A172 (cell line): ENCODE measurements at places on chromosomes 3 and 15.

GRCh38 chr15:83012076-83012426 is 612 bp upstream of the C15orf40 start:
- DNase-seq: no peak

- DNase-seq: no peak
These were observed 18.4 kb upstream of the NEK10 start for GRCh38 chr3:27387625-27388024.

DNA sequence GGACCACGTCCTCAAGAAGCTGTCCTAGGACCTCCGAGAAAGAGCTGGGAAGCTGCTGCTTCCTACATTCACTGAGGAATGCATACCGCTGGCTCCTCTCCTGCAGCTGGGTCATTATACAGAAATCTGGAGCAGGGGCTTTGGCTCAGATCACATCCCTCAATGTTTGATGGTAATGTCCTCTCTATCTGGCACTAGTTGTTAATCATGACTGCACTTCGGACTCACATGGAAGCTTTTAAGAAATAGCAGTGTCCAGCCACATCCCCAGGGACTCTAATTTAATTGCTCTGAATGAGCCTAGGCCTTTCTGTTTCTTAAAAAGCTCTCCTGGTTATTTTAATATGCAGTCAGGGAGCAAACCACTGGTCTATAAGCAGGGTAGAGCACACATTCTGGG is 25.7 kb upstream of the MYRIP start:
- no peak for DNase-seq

- no peak for DNase-seq
These were observed 945 bp upstream of the PLA2G4F start for GRCh38 chr15:42157381-42157780.

DNA sequence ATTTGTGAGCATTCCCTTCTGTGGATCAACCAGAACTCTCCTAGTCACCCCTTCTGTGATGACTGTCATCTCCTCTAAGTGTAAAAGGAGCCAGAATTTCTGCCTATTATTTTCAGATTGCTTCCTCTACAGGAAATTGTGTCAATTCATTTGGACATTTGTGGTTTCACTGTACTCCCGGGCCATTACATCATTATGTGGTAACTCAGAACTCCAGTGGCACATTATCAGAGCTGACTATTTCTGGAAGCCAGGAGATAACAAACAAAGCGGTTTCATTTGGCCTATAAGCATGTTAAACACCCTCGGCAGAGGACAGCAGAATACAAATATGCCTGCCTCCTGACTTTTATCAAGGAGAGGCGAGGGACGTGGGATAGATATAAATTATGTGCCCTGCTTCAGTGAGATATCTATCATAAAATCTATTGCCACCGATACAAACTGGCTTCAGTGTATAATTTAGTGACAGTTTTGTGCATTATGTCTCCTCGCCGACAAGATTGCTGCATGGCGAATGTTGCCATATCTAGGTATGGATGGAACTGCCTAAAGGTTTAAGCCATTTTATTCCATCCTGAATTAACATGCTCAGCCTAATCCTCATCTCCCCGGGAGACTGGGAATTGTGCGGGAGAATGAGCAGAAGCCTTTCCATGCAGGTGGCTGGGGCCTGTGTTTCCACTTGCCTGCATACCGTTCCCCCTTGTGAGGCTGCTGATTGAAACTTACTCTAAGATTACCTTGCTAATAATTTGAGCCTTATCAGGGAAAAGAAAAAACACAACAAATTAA is 193.4 kb upstream of the SEMA6D start:
- DNase-seq: no peak

GRCh38 chr3:197713477-197713822 is 23.3 kb downstream of the RUBCN start:
- no peak for DNase-seq

DNA sequence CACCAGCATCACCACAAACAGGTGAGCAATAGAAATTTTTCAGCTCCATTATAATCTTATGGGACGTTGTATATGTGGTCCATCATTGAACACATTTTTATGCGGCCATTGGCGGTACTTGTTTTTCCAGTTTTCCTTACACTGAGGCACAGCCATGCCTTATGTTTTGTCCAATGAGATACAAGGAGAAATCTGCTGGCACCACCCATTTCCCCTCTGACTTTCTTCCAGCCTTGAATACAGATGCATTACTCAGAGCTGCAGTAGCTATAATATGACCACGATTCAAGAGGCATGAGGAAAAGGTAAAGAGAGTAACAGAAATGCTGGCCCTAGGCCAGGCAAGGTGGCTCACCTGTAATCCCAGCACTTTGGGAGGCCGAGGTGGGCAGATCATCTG is 9.0 kb upstream of the PIK3R4 start:
- DNase-seq: no peak

DNA sequence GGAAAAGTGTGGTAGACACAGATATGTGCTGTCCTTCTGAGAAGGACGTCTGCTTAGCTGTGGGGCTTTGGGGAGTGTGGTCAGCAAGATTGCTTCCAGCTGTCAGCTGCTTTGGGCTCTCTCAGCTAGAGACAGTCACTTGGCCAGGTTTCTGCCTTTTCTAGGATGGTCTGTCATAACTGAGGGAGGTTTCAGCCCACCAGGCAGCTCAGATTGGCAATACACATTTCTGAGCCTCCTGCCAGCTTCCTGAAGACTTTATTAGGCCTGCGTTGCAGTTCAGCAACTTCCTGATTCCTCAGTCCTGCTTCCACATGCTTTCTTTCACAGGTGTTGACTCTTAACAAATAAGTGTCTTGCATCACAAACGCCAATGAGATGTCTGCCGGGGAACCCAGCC is 286.5 kb downstream of the SQOR start:
- DNase-seq: no peak

GRCh38 chr3:77150028-77150427 is 110.1 kb downstream of the ROBO2 start:
- no peak for DNase-seq

- no peak for DNase-seq
These were observed 3.6 kb downstream of the SNRK start for GRCh38 chr3:43289841-43290470.

DNA sequence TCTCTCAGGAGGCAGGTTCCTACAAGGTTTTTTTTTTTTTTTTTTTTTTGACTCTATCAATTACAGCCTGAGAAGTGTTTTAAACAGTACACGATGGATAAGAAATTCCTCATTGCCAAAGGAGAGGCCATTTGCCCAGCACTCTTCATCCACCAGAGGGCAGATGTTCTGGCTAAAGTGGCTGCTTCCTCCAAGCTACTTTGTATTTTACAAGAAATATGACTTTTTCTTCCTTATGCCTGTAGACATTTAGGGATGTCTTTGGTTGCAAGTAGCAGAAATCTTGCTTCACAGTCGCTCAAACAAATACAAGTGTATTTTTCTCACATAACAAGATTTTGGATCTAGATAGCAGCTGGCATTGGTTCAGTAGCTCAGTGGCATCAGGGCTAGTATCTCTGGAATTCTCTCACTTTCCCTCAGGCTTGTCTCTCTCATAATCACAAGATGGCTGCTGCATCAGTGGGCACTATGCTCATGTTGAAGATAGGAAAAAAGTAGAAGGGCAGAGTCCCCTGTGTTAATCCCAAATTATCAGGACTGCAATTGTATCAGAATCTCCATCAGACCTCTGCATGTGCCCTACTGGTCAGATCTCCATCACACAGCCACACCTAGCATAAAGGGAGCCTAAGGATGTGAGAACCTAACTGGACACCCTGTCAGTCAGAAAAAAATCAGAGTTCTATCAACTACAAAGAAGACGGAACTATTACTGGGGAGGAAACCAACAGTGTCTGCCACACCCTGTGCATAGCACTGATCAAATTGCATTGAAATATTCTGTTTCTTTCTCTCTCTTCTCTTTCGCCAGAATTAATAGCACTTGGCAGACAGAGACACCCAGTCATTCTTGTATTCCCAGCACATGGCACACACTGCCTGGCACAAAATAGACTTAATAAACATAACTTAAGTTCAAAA is 138.9 kb upstream of the COL8A1 start:
- peak; percentile 67 for DNase-seq

- no peak for DNase-seq
These were observed 339.0 kb upstream of the NR2E3 start for GRCh38 chr15:71471347-71471746.

DNA sequence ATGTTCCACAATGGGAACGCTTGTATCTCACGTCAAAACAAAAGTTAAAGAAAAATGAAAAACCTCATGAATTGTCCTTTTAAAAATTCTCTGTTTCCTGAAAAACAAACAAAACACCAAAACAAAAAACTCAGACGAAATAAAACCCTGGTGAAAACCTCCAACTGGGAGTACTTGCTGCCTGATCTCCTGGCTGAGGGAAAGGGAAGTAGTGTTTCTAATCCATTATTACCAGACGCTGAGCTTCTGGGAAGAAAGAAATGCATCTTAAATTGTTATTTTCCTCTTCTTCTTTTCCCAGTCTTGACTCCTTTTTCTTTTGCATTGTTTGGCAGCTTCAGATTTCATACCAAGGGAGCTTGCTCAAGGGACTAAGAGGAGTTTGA is 243.2 kb upstream of the RGMA start:
- no peak for DNase-seq

- DNase-seq: peak; percentile 18
These were observed 463.1 kb upstream of the NECTIN3 start for GRCh38 chr3:110608566-110608965.

DNA sequence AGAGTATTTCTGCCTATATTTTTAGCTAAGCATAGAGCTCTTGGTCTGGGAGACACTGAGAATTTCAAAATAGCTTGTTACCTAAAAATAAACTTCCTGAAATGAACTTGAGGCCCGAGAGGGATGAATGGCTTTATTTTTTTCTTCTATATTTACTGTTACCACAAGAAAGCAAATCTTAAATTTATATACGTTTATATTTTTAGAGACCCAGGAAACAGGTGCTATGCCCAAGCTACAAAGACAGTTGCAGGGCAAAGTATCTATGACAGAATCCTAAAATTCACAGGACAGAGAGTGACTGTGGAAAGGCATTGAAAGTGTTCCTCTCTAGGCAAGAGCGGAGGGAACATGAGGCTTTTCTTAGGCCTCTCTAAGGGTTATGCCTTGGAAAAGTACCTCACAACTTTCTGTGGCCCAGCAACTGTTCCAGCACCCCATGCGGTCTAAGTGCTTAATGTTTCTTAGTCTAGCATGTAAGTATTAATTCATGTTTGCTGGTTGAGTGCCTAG is 36.5 kb downstream of the TGFBR2 start:
- no peak for DNase-seq

GRCh38 chr15:80426316-80426715 is 22.1 kb downstream of the ARNT2 start:
- no peak for DNase-seq

DNA sequence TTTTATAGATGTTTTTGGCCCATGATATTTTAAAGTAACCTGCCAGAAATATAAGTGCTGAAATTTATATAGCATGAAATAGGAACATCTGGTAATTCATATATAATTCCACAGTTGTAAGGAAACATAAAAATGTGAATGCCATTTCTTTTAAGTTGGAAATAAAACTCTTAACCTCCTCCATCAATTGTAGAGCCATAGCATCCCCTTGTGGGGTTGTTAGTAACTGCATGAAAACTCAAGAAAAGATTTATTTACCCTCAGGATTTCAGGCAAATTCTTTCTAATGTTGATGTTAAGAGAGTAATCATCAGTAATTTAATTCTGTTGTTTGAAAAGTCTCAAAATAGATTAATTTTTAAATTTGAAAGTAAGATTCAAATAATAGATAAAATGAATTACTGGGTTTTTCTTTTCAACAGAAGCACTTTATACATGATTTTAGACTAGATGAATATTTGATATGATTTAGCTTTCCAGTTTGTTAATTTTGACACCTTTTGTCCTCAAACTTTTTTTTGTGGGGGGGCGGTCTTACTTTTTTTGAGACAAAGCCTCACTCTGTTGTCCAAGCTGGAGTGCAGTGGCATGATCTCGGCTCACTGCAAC is 74.7 kb downstream of the RASA2 start:
- DNase-seq: peak; percentile 50

- DNase-seq: no peak
These were observed 11.4 kb downstream of the SEMA3G start for GRCh38 chr3:52433328-52433995.
